ENCODE measurements at places on chromosomes 5 and 9.
A peak's percentile ranks its signal among the peaks of the same experiment; 100 is the strongest.

DNA sequence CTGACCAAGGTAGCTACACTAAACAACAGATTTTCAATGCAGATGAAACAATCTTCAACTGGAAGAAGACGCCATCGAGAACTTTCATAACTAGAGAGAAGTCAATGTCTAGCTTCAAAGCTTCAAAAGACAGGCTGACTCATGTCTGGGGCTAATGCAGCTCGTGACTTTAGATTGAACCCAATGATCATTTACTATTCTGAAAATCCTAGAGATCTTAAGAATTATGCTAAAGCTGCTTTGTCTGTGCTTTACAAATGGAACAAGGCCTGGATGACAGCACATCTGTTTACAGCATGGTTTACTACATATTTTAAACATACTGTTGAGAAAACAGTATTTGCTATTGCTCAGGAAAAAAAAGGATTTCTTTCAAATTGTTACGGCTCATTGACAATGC lies 54.9 kb downstream of the RICTOR start:
- DNase-seq, result no peak

GRCh38 chr5:163105456-163105855 lies 331.9 kb upstream of the CCNG1 start:
- DNase-seq, result no peak

DNA sequence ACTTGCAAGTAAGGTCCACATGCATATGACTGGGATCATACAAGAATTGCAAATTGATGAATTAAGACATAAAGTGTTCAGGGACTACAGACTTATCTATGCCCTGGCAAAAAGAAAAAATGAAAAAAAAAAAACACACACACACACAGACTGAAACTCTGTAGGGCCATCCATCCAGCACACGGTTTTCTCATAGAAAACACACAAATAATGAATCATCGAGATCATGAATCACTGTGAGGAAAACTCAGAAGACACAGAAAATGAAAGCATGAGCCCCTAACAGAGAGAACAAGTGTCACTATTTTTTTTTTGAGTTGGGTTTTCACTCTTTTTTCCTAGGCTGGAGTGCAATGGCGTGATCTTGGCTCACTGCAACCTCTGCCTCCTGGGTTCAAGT lies 185.2 kb downstream of the IRX2 start:
- DNase-seq, result no peak

DNA sequence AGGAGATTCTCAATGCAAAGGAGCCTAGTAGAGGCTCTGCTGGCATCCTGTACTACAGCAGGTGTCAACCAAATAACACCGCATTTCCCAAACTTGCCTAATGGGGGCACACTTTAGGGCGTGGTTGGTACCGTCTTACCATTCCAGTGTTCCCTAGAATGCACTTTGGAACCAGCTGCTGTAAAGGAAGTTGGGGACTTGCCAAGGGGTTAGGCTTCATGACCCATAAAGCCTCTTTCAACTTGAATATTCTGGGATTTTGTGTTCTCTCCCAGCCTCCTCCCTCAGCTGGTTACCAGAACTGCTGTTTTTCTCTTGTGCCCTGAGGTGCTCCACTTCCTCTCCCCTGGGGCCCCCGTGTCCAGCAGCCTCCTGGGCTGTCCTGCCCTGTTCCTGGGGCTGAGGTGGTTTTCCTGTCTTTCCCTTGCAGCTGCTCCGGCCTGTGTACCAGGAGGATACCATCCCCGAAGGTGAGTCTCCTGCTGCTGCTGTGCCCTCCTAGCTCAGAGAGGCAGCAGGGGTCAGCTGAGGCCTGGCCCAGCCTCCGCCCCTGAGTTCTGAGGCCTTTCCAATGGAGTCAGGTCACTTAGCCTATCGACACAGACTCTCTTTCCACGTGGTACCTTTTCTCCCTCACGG lies 44.7 kb downstream of the RGS3 start:
- DNase-seq, result peak; percentile 69

- DNase-seq, result no peak
Observed at GRCh38 chr9:37566716-37567115, 9.5 kb downstream of the FBXO10 start.

DNA sequence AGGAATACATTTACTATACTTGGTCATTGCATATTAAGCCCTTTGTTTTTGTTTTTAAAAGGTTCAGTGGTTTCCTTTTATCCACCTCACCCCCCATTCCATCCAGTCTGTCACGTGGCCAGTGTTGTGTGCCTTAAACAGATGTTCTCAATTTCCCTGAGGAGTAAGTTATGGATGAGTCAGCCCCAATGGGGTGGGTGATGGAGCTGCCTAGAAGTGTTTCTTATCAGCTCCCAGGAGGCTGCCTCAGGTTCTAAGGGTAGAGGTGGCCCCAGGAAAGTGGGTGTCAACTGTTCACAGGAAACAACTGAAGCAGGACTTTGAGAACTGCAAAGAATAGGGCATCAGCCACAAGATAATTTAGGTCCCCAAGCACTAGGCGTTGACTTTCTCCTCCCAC lies 41.1 kb downstream of the ACTBL2 start:
- peak; percentile 55 for DNase-seq

GRCh38 chr5:55920784-55921183 lies 69.6 kb downstream of the IL31RA start:
- DNase-seq, result no peak

DNA sequence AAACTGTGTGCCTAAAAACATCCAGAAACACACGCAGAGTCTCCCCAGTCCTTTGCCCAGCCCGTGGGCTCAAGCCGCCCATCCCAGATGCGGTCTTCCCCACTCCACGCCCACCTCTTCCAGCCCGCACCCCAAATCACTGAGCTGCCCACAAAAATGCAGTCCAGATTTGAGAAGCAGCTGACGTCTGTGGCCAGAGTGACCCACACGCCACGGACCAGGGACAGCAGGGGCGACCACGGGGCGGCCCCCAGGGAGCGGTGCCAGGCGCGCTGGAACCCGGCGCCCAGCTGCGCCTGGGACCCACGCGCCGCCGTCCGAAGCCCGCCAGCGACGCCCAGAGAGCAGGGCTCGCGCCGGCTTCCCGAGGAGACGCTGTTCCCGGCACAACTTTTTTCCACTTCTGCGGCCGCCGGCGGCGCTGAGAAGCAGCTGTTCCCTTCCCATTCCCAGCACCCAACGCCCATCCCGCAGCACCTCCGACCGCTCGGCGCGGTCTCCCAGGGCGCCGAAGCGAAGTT lies 674 bp downstream of the LHFPL2 start:
- DNase-seq, result peak; percentile 85

GRCh38 chr5:1779782-1780613 lies 19.6 kb downstream of the MRPL36 start:
- no peak for DNase-seq

- no peak for DNase-seq
Observed at GRCh38 chr9:37200433-37201005, 80.1 kb downstream of the ZCCHC7 start.

GRCh38 chr9:75957116-75957515 lies 66.6 kb downstream of the PCSK5 start:
- no peak for DNase-seq

GRCh38 chr9:94157050-94157801 lies 73.0 kb downstream of the PTPDC1 start:
- DNase-seq, result peak; percentile 92

GRCh38 chr9:137970098-137970497 lies 92.5 kb downstream of the CACNA1B start:
- no peak for DNase-seq

- no peak for DNase-seq
Observed at GRCh38 chr5:166349046-166349445, 1942.4 kb upstream of the WWC1 start.

- DNase-seq, result no peak
Observed at GRCh38 chr5:84628918-84629317, 244.2 kb upstream of the EDIL3 start.

GRCh38 chr5:133938929-133939328 lies 29.5 kb downstream of the C5orf15 start:
- DNase-seq, result no peak

DNA sequence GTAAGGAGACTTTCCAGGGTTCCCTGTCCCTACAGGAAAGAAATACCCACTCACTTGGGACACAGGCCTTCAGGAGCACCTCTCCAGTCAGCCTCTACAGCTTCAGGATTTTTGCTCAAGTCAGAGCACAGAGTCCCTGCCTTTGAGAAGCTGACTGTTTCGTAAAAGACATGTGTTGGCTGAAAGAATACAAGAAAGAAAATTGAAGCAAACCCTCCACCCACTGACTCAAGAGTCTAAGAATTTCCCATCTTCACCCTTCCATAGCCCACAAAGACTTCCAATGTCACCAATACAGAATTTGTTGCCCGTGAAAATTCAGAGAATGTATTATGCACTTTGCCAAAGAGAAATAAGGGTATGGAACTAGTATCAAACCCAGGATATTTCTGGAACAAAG lies 53.0 kb upstream of the ZNF622 start:
- no peak for DNase-seq

GRCh38 chr5:72434781-72435437 lies 72.3 kb downstream of the ZNF366 start:
- no peak for DNase-seq

GRCh38 chr9:127562841-127563401 lies 49.2 kb upstream of the STXBP1 start:
- DNase-seq, result peak; percentile 37

GRCh38 chr9:133657120-133657661 lies 21.0 kb downstream of the DBH start:
- DNase-seq, result no peak

DNA sequence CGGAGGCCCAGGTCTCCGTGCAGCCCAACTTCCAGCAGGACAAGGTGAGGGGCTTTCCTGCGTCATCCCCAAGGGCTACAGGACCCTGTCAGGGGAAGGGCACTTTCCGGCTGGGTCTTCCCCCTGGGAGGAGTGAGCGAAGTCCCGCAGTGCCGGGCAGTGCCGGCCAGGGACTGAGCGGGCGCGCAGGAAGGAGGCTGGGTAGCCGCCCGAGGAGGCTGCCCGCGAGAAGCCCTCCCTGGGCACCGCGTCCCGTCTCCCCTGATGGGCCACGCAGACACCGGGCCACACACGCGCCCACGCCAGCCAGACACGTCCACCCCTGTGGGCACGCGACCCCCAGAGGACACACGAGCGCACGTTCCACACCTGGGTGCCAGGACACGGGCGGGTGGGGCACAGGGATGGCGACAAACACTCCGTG lies 357 bp downstream of the PTGDS start:
- no peak for DNase-seq

- no peak for DNase-seq
Observed at GRCh38 chr9:116539549-116539948, 147.6 kb upstream of the TRIM32 start.

GRCh38 chr5:180142824-180143610 lies 66.0 kb downstream of the RASGEF1C start:
- DNase-seq, result no peak

- DNase-seq, result no peak
Observed at GRCh38 chr9:19995619-19996018, 206.8 kb upstream of the SLC24A2 start.

DNA sequence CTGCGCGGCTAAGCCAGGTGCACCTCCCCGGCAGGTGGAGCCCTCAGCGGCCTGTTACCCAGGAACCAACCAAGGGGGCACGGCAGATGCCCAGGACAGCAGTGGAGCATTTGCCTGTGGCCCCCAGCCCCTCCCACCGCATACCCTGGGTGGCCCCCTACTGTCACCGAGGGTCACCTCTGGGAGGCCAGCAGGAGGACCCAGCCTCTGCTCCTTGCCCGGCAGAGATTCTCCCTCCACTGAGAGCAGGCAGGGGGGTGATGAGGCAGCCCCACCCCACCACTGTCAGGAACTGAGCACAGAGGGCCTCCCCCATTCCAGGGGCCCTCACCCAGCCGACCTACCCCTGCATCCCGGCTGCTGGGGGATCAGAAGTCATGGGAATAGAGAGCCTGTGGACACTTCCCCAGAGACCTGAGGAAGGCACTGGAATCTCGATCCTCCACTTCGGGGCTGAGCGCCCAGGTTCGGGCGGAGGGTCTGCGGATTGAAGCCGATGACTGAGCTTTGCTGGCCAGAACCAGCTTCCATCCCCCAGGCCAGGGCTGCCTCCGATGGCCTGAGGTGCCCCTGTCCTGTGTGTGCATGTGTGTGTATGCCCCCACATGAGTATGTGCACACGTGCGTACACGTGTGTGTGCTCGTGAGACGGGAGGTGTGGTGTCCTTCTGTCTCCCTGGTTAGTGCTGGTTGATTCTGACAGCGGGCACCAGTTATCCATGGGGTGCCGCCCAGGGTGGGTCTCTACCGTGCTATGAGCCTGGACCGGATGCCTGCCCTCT lies at the start of gene QRFP:
Gene QRFP, minus strand, starts transcription at position 580 of the 782 bp plus-strand sequence. CDS start 2,974 bp downstream, outside the sequence.
- no peak for DNase-seq

GRCh38 chr5:92460505-92460904 lies 1077.4 kb upstream of the ARRDC3 start:
- DNase-seq, result no peak

DNA sequence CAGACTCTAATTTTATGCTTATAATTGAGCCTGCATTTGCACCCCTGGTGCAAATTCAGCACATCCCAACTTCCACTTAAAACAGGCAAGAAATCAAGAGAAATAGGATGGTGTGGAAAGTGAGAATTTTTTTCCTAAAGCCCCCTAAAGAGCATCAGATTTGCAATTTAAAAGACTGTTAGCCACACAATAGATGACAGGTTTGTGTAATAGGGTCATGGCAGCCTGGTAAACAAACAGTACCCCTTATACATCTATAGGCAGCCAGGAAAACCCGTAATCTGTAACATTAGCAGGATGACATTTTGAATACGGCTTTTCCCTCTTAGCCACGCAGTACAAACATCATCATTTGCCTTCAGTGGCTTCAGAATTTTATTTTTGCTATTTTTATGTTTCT lies 17.2 kb downstream of the EBF1 start:
- no peak for DNase-seq

GRCh38 chr5:111756581-111757354 lies at the start of gene NREP:
TSS of gene NREP (minus strand) at chr5:111757194. CDS start at chr5:111755772, 1,422 bp downstream.
- peak; percentile 54 for DNase-seq

- DNase-seq, result peak; percentile 49
Observed at GRCh38 chr5:57416278-57416994, 66.2 kb downstream of the ACTBL2 start.

DNA sequence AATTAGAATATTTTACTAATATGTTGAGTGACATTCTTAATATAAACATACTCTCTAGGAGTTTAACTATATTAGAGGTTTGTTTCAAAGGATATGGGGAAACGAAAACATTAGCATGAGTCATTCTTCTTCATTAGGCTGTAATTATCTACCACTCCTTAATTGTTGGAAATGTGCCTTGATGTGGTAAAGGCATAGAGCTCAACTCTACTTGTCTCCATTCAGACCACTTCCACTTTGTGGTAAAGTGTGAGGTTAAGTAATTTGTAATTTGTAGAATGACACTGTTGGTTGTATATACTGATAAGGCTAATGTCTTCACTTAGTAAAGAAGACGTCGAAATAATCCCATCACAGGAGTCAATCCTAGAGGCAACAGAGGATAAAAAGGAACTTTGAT lies 58.1 kb downstream of the HAPLN1 start:
- no peak for DNase-seq

DNA sequence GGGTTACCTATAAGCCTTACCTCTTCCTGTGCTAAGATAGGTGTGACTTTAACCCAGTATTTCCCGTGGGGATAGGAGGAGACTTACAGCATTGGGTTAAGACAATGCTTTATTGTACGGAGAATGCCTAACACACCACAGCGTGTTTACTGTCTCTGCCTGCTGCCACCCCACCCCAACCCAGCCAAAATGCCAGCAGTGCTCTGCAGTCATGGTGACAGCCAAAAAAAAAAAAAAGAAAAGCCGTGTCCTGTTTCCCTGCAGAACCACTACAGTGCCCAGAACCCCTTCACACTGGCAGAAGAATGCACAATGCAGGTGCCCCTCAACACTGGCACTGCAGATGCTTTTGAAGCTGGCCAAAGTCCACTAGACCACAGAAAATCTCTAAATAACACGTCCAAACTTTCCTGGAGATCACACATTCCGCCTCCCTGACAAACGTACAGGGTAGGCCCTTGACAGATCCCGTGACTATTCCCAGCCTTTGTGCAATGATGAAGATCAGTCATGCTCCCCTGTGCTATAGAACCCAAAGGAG lies 102.2 kb downstream of the SERINC5 start:
- no peak for DNase-seq

Data from stomach (tissue), 19 donors.